ENCODE measurements at places on chromosomes 16 and 17. TPM values are rescaled to one million over a fixed set of nuclear protein-coding genes. Genes with fewer than 3 reads are reported as not detected.

Gene SP6
- not detected for total RNA-seq

Gene TRAPPC1
- 118 TPM for total RNA-seq

Gene NHLRC4
- total RNA-seq = 4.2 TPM

Gene HEATR3
- 21.2 TPM for total RNA-seq

Gene ACAP1
- 392 TPM for total RNA-seq

Gene DDX42
- total RNA-seq = 170 TPM

Gene LRRC46
- total RNA-seq = 2.4 TPM

Gene MYH8
- not detected for total RNA-seq
